ENCODE measurements at places on chromosomes 3 and 15. TPM values are rescaled to one million over a fixed set of nuclear protein-coding genes. Genes with fewer than 3 reads are reported as not detected.

Gene TPRG1
- 1.5 TPM for total RNA-seq

GRCh38 chr15:58185439-58185838, 47.3 kb downstream of the AQP9 start:
- peaks cover 10% of the 10 kb centered on the region for H3K27me3 ChIP-seq
- no peaks in the 10 kb centered on the region for H3K4me1 ChIP-seq
- peak; percentile 32 for DNase-seq
- H3K36me3 ChIP-seq, result no peaks in the 10 kb centered on the region

Gene GABRB3
- not detected for total RNA-seq

- no peaks in the 10 kb centered on the region for H3K27me3 ChIP-seq
- H3K36me3 ChIP-seq, result no peaks in the 10 kb centered on the region
- H3K4me1 ChIP-seq, result peaks cover 5% of the 10 kb centered on the region
- peak; percentile 30 for DNase-seq
- H3K4me3 ChIP-seq, result no peak overlapping the region
- no peak overlapping the region for H3K27ac ChIP-seq
Observed at GRCh38 chr3:73653877-73654276, 29.1 kb upstream of the PDZRN3 start.

DNA sequence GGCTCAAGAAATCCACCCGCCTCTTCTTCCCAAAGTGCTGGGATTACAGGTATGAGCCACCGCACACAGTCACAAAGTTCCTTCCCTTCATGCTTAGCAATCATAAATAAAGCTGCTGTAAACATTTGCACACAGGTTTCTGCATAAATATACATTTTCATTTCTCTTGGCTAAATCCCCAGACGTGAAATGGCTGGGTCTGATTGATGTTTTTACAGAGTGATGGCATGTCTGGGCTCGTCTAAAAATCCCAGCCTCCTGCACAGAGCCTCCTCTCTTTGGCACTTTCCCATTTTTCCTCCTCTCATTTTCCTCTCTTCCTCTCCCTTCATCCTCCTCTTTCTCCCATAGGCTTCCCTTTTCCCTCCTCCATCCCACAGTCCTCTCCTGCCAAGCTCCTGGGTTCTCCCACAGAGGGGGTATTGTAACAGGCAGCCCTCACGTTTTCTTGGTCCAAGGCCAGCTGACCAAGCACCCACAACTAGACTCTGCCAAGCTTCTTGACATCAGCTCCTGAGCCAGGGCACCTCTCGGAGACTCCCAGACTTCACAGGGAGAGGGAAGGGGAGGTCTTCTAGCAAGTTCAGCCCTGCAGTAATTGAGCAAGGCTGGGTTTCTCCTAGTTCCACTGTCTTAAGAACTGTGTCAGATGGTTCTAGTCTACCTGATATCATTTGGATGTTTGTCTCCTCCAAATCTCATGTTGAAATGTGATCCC, 10.5 kb upstream of the PLA2G4E start:
- H3K27me3 ChIP-seq, result no peaks in the 10 kb centered on the region
- H3K4me3 ChIP-seq, result no peak overlapping the region
- DNase-seq, result peak; percentile 70

- H3K27me3 ChIP-seq, result no peaks in the 10 kb centered on the region
- H3K4me1 ChIP-seq, result no peaks in the 10 kb centered on the region
- no peak overlapping the region for H3K4me3 ChIP-seq
Observed at GRCh38 chr15:66715181-66715624, 13.2 kb downstream of the SMAD6 start.

- peaks cover 6% of the 10 kb centered on the region for H3K4me1 ChIP-seq
- no peak overlapping the region for H3K4me3 ChIP-seq
- H3K27ac ChIP-seq, result no peak overlapping the region
- no peaks in the 10 kb centered on the region for H3K27me3 ChIP-seq
- DNase-seq, result no peak
- no peaks in the 10 kb centered on the region for H3K36me3 ChIP-seq
Observed at GRCh38 chr15:31477301-31477700, 150.7 kb downstream of the KLF13 start.

DNA sequence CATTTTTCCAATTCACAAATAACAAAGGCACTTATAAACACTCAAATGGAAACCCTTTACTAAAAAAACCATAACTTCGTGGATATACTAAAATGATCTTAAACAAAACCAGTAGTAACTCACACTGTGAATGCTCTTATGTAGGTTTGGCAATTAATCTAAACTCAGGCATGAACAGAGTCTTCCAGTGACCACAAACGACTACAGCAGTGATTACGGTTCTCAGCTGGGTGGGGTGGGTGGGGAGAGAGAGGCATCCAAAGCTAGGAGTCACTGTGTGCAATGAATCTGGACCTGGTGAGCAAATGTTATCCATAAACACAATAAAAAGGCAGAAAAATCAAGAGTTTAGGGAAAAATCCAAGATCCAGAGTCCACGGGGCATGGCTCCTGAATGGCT, 21.3 kb downstream of the SLC12A8 start:
- H3K27ac ChIP-seq, result no peak overlapping the region
- no peaks in the 10 kb centered on the region for H3K27me3 ChIP-seq
- no peak overlapping the region for H3K4me3 ChIP-seq

Gene GHSR
- total RNA-seq, result not detected

GRCh38 chr3:111619833-111620232, 24.7 kb upstream of the ZBED2 start:
- H3K27me3 ChIP-seq, result no peaks in the 10 kb centered on the region
- H3K27ac ChIP-seq, result no peak overlapping the region
- H3K4me1 ChIP-seq, result peaks cover 20% of the 10 kb centered on the region
- H3K4me3 ChIP-seq, result no peak overlapping the region
- no peaks in the 10 kb centered on the region for H3K36me3 ChIP-seq

DNA sequence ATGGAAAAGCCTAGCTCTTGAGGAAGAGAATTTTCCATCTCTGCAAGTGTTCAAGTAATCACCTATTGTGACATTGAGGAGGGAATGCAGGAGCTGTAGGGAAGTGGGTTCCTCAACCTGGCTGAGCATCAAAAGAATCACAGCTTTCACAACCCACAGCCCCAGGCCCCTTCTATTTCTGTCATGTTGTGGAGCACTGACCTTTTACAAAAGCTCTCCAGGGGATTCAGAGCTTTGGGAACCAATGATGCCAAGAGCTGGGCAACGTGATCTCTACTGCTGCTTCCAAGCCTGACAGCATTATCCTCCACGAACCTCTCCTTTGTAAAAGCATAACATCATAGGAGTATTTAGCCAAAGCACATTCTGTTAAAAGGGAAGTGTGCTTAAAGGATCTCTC, 231.1 kb downstream of the ADAMTS9 start:
- no peak overlapping the region for H3K27ac ChIP-seq
- peaks cover 5% of the 10 kb centered on the region for H3K4me1 ChIP-seq
- no peaks in the 10 kb centered on the region for H3K27me3 ChIP-seq
- peak; percentile 8 for DNase-seq

Gene CYP1A2
- total RNA-seq, result not detected

DNA sequence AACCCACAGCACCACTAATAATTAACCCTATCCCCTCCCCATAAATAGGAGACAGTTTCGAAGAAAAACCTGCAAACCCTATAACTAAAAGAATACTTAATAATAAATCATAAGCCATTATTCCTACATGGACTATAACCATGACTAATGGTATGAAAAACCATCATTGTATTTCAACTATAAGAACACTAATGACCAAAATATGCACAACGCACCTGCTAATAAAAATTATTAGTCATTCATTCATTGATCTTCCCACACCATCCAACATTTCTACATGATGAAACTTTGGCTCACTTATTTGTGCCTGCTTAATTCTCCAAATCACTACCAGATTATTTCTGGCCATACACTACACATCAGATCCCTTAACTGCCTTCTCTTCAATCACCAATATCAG, 16.6 kb downstream of the AQP9 start:
- no peaks in the 10 kb centered on the region for H3K27me3 ChIP-seq
- no peaks in the 10 kb centered on the region for H3K4me1 ChIP-seq
- H3K27ac ChIP-seq, result no peak overlapping the region
- no peaks in the 10 kb centered on the region for H3K36me3 ChIP-seq

Gene ATP8B4
- not detected for total RNA-seq

- H3K27ac ChIP-seq, result peak overlapping the region; percentile 18
- no peaks in the 10 kb centered on the region for H3K27me3 ChIP-seq
- DNase-seq, result no peak
- H3K4me3 ChIP-seq, result no peak overlapping the region
Observed at GRCh38 chr15:85406916-85407315, 26.5 kb downstream of the AKAP13 start.

GRCh38 chr15:45847645-45848044, 212.8 kb downstream of the SQOR start:
- no peaks in the 10 kb centered on the region for H3K27me3 ChIP-seq
- H3K27ac ChIP-seq, result no peak overlapping the region
- no peak for DNase-seq
- H3K4me1 ChIP-seq, result no peaks in the 10 kb centered on the region

Measured in MCF 10A (cell line).